Hypothalamus (tissue), 51 donors: ENCODE measurements at places on chromosomes 13 and 19.

- DNase-seq: peak; percentile 64
Observed at GRCh38 chr13:110520431-110521295, 40.9 kb downstream of the RAB20 start.

DNA sequence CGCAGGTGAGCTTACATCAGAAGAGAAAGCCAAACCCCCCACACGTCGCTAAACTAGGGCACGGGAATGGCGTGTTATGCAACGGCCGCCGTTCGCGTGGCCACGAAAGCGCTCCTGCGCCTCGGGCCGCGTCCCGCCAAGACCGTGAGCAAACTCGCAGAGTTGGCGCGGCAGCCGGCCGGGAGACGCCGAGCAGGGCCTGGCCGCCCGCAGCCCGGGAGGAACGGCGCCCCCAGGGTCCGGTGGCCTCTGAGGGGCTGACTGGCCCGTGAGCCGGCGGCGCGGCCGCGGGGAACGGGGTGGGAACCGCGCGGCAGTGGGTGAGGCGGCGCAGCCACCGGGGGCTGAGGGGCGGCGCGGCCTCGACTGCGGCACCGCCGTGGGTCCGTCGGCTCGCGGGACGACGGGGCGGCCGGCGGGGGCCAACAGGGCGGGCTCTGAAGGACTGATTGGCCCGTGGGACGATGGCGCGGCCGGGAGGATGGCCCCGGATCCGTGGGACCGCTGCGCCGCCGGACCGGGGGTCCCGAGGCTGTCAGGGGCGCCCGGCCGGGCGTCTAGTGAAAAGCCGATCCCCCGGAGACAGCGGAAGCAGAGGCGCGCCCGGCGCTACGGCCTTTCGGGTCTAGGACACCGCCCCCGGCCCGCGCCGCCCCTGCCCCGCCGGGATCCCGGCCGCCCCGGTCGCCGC lies 903 bp downstream of the LATS2 start:
- DNase-seq: no peak

- peak; percentile 97 for DNase-seq
Observed at GRCh38 chr13:67230404-67231288, 510 bp upstream of the PCDH9 start.

GRCh38 chr19:6271721-6272410 lies 7.9 kb downstream of the MLLT1 start:
- DNase-seq: peak; percentile 59

DNA sequence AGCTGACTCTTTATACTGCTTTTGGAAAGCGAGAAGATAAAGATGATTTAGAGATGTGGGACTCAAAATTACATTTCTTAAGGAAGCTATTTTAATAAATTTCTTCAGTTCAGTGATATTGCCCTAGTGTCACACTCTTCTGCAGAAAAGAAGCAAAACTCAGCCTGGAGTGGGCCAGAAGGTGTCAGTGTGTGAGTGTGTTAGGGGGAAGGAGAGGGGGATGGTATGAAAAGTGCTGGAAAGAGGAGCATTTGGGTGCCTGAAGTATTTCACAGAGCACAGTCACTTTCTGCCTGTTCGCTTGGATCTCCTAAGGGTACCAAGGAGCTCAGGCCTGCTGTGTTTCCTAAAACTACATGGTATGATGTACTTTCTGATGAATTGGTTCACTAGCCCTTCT lies 84.5 kb upstream of the FRY start:
- no peak for DNase-seq
